Stimulated activated CD8-positive, alpha-beta memory T cell treated with anti-CD3 and anti-CD28 coated beads, Interleukin-7, amount 100 ng/mL, for 1 hour (primary cell): ENCODE measurements at places on chromosomes 16 and 17.

GRCh38 chr17:3988297-3989040 lies 24.2 kb upstream of the ATP2A3 start:
- DNase-seq: no peak

GRCh38 chr17:38333635-38334295 lies 10.0 kb downstream of the GPR179 start:
- no peak for DNase-seq

DNA sequence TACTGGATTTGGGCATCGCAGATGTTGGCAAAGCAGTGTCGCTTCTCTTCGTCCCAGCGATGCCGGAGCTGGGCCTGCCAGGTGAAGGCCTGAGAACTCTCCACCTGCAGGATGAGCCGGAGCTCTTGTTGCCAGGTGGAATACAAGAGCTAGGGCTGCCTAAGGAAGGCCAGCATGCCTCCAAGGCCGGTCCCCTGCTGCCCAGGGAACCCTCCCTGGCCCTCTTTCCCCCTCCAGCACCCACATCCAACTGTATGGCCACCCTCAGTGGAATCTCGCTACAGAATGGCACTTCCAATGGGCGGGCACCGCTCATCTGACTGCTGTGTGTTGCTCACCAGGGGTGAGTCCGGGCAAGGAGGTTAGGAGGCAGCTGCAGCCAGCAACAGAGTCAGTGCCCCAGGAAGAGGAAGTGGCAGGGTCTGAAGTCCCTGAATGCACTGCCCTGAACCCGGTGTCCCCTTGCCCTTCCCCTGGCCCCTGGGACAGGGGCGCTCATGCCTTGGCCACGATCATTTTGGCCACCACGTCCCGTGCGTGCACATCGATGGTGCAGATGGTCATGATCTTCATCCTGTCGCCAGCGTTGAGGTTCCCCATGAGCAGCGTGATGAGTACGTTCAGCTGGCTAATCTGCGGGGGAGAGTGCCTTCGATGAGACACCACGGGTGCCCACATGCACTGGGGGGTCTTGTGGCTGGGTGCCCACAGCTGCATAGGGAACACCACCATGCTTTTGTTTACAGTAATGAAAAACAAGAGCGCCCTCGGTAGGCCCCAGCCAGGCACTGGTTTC lies 75.8 kb downstream of the DNAH17 start:
- DNase-seq: no peak

DNA sequence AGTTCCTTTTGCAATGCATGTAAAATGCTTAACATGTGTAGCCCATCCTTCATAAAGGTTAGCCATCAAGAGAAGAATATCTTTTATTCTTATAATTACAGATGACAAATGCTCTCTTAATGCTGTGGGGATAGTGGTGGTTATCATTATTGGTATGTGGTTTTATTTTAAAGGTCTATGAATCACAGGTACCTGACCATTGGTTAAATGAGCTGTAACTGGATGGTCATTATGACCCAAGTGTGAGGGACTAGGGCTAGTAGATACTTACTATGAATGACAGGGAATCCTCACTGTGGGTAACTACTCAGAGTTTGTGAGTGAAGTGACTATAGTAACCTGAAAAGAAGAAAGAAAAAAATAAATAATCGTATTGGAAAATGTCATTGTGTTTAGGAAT lies 78.8 kb downstream of the CDRT15 start:
- no peak for DNase-seq

DNA sequence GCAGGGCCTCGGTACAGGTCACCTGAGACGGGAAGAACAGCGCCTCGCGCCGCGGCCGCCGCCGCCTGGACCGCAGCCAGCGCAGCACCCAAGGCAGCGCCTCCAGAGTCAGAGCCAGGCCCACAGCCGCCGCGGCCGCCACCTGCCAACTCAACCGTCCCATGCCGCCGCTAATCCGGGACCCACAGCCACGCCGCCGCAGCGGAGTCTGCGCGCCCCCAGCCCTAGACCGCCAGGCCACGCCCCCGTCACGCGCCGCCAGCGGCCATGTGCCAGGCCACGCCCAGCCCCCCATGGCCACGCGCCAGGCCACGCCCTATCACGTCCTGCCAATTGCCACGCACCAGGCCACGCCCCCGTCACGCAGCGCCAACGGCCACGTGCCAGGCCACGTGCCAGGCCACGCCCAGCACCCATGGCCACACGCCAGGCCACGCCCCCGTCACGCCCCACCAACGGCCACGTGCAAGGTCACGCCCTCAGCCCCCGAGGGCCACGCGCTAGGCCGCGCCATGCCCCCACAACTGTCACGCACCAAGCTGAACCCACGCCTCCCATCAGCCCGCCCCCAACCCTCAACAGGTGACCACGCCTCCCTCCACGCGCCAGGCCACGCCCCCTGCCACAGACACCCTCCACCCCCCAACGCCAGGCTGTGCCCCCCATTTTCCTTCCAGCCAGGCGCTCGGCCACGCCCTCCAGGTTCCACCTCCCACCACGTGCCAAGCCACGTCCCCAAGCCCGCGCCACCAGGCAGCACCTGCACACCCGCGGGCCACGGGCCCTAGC lies at the start of gene PLD6:
PLD6 (minus strand) TSS at position 210 of the 789 bp plus-strand sequence; CDS start at position 163, 47 bp downstream.
- DNase-seq: peak; percentile 68

DNA sequence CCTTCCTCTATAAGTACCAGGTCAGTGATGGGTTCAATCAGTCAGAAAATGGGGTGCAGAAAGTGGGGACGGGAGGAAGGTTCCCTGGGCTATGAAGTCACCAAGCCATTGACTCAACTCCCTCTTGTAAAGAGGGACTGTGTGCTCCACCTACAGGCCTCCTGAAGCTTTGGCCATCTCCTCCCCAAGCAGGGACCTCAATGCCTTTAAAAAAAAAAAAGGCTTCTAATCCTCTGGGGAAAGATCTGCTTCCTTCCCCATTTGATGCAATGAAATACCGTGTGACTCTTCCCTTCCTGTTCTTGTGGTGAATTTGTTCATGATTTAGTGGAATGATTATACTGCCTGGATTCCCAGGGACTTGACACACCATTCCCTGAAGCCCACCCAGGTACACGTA lies 30.8 kb downstream of the VWA3A start:
- DNase-seq: no peak

DNA sequence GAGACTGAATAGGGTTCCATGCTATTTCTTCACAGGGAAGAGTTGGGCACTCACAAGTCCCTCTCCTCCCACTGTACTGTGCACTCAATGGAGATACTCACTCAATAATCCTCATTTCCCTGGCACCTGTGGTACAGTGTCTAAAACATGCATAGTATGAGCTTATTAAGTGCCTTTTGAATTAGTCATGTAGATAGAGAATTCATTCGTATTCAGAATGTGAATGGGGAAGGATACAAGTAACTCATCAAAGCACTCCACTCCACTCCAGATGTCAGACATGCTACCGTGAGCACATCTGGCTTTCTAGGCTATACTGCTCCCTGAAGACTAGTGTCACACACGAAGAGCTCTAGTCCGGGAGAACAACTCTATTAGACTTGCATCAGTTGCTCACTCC lies 6.3 kb downstream of the C17orf75 start:
- DNase-seq: no peak

DNA sequence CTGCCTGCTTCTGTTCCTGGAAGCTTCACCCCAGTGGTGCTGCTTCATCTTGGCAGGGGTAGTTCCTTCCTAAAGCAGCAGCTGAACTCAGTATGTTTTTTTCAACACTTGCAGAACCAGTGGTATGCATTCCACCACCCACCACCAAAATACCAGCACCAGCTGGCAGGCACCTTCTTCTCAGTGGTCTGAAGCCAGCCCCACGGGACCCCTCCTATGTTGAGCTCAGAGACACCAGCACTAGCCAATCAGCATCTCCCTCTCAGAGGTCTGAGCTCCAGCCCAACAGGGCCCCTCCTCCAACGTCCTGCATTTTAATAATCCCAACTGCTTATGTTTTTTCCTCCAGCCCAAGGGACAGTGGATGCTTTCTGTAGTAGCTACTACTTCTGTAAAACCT lies 299.6 kb upstream of the CCL2 start:
- no peak for DNase-seq

- DNase-seq: no peak
Observed at GRCh38 chr17:2111691-2112090, 56.8 kb downstream of the HIC1 start.

DNA sequence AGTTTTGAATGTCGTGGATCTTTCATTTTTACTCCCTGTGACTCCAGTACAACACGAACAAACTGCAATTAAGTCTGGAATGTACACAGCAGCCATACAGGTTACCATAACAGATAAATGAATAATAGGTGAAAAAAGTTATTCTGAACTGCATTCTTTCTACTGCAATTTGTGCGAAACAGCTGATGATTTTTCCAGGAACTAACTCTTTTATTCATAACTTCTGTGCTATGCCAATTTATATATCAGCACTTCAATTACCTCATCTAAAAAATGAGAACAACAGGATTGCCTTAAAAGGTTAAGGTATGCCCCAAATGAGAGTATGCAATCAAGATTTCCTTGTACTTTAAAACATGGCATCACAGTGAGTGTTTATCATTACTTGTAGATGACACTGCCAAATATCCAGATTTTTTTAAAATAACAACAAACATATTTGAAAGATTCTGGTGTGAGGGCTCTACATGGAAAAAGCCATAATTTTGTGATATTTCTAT lies 238.9 kb downstream of the CDH8 start:
- no peak for DNase-seq

GRCh38 chr17:50477976-50478375 lies 684 bp upstream of the RSAD1 start:
- no peak for DNase-seq

DNA sequence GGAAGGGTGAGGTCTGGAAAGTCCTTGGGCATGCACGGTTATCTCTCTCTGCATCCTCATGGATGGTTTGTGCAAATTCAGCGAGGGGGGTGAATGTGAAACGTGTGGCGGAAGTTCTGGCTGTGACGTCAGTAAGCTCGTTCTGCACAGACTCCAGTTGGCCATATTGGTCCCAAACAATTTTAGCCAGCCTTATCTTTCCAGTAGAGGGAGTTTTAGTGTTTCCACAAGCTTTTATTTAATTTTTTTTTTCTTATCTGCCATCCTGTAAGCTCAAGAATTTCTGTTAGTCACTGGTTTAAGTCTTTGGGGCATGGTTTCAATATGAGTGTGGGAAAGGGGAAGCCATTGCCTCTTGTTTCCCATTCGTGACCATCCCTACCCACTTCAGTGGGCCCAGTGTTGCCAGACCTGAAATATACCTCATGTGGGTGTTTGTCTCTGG lies 39.0 kb downstream of the HLF start:
- DNase-seq: no peak

DNA sequence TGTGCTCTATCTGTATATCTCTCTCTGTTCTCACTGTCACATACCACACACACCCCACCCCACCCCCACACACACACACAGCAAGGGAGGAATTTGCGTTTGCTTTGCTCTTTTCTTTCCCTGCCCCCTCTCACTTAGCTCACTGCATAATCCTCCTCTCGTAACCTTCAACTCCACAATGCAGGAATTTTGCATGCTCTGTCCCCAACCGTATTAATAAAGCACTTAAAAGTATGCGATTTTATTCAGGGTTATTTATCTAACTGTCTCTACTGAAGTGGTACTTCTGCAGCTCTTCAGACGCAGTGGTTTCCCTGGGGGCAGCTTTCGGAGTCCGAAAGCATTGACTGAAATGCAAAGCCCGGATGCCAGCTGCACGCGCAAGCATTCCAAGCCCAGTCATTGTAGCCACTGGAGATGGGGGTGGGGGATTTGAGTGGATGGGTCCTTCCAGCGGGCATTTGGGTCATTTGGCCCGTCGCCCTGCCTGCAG lies 105.4 kb upstream of the RBFOX1 start:
- DNase-seq: no peak

- no peak for DNase-seq
Observed at GRCh38 chr17:9728005-9728404, 63.4 kb downstream of the DHRS7C start.

DNA sequence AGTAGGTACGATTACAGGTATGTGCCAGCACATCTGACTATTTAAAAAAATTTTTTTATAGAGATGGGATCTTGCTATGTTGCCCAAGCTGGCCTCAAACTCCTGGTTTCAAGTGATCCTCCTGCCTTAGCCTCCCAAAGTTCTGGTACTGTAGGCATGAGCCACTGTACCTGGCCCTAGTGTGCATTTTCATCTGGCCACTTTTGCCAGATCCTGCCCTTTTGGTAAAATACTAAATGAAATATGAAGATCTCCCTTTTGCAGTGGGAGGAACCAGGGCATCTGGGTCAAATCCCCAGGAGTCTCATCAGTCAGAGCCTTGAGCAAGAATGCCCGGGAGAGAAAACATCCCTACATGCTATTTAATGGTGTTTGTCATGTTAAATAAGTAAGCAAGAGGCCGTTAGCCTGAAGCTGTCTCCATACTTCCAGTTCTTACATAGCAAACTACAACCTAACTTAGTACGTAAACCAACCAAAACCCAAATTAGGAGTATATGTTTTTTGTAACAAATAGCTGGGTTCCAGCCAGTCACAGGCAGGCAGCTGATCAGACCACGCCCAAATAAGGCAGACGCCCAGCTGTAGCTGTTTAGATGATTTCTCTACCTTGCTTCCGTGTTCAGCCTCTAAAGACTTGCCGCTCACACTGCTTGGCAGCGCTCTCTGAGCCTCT lies 46.5 kb upstream of the CLEC18A start:
- DNase-seq: no peak

GRCh38 chr16:70737377-70738082 lies 51.7 kb upstream of the MTSS2 start:
- peak; percentile 35 for DNase-seq

- DNase-seq: no peak
Observed at GRCh38 chr17:4944554-4945175, 3.7 kb downstream of the PFN1 start.

GRCh38 chr16:75580-76501 lies 2.2 kb upstream of the MPG start:
- DNase-seq: no peak

DNA sequence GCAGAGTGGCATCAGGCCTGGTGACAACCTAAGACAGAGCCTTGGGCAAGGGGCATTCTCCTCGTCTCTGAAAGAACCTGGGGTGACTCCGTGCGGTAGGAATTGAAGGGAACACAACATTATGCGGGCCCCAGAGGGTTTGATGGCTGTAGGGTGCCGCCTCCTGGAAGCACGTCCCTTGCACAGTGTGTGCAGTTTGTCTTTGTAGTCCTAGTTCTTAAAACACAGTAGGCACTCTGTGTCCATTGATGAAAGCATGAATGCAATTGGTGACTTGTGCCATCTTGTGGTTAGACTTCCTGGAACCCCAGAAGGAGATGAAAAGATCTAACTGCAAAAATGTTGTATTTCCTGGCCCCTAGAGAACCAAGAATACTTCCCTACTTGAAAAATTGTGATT lies 279.8 kb downstream of the UTP18 start:
- DNase-seq: no peak

DNA sequence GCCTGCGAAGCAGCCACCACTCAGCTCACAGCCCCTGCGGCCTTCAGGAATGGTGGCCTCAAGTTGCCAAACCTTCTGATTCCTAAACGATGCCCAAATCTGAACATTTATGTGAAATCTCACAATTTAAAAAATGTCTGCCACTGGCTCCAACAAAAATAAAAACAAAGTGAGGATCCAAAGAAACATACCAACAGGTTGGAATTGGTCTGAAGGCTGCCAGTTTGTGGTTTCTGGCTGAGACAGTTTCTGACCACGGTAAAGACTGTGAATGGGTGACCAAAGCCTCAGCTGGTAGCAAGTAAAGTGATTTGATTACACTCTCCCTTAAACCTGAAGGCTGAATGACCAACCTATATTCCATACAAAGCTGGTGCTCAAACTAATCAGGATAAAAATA lies 24.9 kb downstream of the LITAFD start:
- DNase-seq: no peak

- DNase-seq: no peak
Observed at GRCh38 chr17:37701496-37701898, 43.4 kb downstream of the HNF1B start.

GRCh38 chr16:87790292-87791100 lies 24.7 kb upstream of the KLHDC4 start:
- DNase-seq: no peak
